Karpas-422 (cell line): ENCODE measurements at places on chromosomes 13 and 19. TPM values are rescaled to one million over a fixed set of nuclear protein-coding genes. Genes with fewer than 3 reads are reported as not detected.

The POLRMT gene
- 51.5 and 60.6 TPM in 2 replicates for total RNA-seq

- no peaks in the 10 kb centered on the region for H3K36me3 ChIP-seq
- H3K27ac ChIP-seq: no peak overlapping the region
- H3K4me3 ChIP-seq: no peak overlapping the region
- no peaks in the 10 kb centered on the region for H3K4me1 ChIP-seq
- H3K27me3 ChIP-seq: no peaks in the 10 kb centered on the region
- DNase-seq: no peak
Observed at GRCh38 chr19:5302396-5302795, 38.2 kb downstream of the PTPRS start.

GRCh38 chr13:46341112-46341711, 45.8 kb downstream of the RUBCNL start:
- no peak overlapping the region for H3K4me3 ChIP-seq
- H3K27ac ChIP-seq: no peak overlapping the region
- H3K4me1 ChIP-seq: no peaks in the 10 kb centered on the region

DNA sequence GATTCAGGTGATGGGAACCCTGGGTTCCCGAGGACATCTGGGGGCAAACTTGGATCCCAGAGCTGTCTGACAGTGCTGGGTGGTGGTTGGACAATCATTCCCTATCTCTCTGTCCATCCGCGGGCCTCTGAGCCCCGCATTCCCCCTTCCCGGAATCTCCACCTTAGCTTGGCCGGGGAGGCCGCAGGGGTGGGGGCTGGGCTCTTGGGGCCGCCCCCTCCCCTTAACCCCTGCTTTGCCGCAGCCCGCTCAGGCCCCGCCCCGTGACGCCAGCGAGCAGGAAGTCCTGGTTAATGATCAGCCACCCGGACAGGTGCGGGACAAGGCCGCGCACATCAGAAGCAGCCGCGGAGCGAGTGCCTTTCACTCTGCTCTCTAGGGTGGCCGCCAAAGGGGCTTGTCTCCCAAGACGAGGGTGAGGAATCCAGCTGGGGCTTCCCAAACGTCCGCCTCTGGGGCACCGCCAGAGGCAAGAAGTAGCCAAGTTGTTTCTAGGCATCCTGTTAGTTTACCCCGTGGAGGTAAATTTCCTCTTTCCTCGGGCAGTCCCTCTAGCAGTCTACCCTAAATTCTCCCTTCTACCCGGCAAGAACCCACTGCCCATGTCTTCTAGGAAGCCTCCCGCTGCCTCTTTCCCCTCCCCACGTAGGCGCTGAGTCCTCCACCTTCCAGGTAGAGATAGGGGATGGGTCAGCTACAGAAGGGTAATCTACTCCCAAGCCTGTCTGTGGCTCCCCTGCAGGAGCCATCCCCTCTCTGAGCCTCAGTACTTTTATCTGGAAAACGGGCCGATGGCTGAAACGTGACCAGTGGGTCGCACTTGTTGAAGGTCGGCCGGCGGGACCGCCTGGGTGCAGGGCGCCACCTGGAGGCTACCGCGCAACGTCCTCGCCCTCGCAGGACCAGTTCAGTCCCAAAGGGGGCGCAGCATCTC, 3.0 kb downstream of the IRF2BP1 start:
- no peaks in the 10 kb centered on the region; the same call in 1 of the 2 replicates for H3K36me3 ChIP-seq
- no peak overlapping the region for H3K27ac ChIP-seq
- H3K27me3 ChIP-seq: no peaks in the 10 kb centered on the region
- H3K4me3 ChIP-seq: no peak overlapping the region
- DNase-seq: peak; percentile 96

DNA sequence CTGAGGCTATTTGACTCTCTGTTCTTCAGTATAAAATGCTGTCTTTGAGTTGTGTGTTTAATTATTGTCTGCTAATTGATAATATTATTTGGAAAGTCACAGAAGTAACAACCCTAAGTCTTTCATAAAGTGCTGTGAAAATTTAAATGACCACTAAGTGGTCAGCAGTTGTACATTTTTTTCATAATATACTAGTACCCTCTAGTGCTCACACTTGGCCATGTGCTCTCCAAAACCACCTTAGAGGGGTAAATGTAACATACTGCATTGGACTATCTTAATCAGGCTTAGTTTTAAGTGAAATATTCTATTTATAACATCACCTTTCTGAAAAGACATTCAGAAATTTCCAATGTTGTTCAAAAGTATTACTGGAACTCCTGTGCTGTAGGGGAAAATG, 745.3 kb downstream of the GPC5 start:
- H3K4me3 ChIP-seq: no peak overlapping the region
- H3K27ac ChIP-seq: no peak overlapping the region
- no peak for DNase-seq
- no peaks in the 10 kb centered on the region for H3K27me3 ChIP-seq
- peaks cover 2% of the 10 kb centered on the region; the same call in 1 of the 2 replicates for H3K36me3 ChIP-seq

The ZFP36 gene
- 10.3 and 16.3 TPM in 2 replicates for total RNA-seq

DNA sequence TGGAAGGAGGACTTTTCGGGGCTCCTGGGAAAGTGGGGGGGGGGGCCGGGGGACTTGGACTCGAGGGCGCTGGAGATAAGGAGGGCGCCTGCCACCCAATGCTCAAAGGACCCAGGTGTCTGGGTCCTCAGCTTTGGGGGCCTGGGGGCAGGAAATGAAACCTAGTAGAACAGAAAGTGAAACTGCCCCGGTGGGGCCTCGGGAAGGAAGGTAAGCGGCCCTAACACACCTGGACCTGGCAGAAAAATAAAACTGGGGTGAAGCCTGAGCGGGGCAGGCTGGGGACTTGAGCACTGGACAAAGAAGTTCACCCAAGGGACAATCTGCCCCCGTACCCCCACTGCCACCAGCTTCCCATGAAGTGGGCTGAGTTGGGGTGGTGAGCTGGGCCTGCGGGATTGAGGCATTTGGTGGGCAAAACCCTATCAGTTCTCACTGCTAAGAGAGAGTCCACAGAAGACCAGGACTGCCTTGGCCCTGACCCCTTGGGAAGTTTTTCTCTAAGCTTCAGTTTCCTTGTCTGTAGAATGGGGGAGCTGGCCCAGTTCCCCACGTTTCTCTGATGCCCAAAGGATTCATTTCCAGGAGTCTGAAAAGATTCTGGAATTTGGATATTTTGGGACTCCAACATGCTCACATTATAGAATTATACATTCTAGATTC, 2.3 kb downstream of the PRKD2 start:
- H3K27ac ChIP-seq: peak overlapping the region; percentile 84
- no peaks in the 10 kb centered on the region for H3K27me3 ChIP-seq
- peak overlapping the region; percentile 75 for H3K4me3 ChIP-seq
- DNase-seq: peak; percentile 88

DNA sequence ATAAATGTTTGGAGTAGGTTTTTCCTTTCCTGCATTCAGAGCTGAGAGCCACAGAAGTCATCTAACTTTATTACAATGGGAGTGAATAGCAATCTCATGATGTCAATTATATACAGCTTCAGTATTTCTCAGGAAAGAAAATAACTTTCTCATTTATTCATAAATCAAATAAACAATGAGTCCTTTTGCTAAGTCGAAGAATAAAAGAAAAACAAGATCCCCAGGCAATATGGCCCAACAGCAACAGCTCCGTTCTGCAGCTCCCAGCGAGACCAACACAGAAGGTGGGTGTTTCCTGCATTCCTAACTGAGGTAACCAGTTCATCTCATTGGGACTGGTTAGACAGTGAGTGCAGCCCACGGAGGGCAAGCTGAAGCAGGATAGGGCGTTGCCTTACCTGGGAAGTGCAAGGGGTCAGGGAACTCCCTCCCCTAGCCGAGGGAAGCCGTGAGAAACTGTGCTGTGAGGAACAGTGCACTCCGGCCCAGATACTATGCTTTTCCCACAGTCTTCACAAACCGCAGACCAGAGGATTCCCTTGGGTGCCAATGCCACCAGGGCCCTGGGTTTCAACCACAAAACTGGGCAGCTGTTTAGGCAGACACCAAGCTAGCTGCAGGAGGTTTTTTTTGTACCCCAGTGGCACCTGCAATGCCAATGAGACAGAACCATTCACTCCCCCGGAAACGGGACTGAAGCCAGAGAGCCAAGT, 128.2 kb downstream of the SLITRK1 start:
- H3K27ac ChIP-seq: no peak overlapping the region
- H3K4me1 ChIP-seq: no peaks in the 10 kb centered on the region
- H3K36me3 ChIP-seq: no peaks in the 10 kb centered on the region

- H3K27me3 ChIP-seq: no peaks in the 10 kb centered on the region
- H3K27ac ChIP-seq: no peak overlapping the region
- H3K4me1 ChIP-seq: peaks cover 4% of the 10 kb centered on the region
- H3K4me3 ChIP-seq: no peak overlapping the region
- no peak for DNase-seq
Observed at GRCh38 chr13:64767054-64767453, 2463.1 kb downstream of the PCDH9 start.

The SLC17A7 gene
- 0.47 and 0.63 TPM in 2 replicates for total RNA-seq

DNA sequence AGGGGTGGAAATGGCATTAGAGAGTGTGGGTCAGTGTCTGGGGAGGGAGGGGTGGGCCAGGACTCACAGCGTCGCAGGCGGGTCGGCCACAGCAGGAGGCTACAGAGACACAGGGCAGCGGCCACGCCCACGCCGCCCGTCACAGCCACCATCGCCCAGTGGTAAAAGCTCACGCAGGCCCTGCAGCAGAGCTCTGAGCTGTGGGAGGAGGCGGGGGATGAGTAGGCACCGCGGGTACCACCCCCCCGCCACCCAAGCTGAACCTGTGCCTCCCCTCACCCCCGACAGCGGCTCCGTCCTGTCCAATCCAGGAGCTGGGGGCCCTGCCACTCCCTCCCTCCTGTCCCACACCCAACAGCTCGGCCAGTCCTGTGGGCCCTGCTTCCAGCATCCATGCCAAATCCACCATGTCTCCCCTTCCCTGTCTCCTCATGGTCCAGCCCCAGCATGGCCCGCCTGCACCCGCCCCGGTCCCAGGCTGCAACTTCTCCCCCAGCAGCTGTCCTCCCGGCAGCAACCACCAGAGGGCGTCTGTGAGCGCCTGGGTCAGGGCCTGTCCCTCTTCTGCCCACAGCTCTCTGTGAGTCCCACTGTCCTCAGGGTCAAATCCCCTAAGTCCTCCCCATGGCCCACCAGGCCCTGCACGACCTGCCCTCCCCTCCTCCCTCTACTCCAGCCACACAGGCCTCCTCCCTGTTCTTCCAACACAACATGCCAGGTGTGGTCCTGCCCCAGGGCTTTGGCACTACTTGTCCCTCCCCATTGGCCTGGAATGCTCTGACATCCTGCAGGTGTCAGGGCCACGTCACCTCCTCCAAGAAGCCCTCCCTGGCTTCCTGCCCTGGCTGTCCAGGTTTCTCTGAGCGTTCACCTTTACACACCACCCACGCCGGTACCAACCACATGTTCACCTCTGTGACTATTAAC, 6.0 kb downstream of the TEKTIP1 start:
- peak; percentile 86 for DNase-seq
- H3K36me3 ChIP-seq: no peaks in the 10 kb centered on the region
- no peak overlapping the region for H3K4me3 ChIP-seq
- H3K27me3 ChIP-seq: no peaks in the 10 kb centered on the region

The PEX11G gene
- 1.0 and 1.8 TPM in 2 replicates for total RNA-seq

DNA sequence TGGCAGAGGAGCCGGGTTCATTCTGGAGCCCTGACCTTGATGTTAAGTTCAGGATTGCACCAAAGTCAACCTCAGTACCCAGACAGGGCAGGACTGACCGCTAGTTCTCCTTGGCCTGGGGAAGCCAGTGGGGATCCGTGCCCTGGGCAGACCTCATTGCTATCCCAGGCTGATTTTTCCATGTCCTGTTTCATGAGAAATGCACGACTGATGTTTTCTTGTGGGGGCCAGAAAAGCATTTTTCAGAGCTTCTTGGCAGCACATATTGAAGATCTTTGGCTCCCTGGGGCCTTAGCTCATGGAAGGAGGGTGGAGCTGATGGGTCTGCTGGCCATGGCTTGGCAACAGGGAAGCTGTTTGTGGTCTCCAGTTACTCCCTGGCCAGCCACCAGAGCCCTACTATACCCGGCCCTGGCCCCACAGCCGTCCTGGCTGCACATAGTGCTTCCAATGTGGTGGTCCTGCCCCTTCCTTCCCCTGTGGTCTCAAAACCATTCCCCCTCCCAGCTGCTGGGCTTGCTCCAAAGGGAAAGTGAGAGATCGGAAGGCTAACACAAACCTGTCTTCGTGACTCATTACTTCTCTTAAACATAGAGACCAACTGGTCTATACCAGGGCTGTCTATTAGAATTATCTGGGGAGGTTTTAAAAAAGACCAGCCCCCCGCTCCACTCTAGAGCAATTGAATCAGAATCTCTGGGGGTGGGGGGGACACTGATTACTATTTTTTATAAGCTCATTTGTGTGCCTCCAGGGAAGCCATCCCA, 11.2 kb downstream of the IL17D start:
- no peak for DNase-seq
- no peak overlapping the region for H3K4me3 ChIP-seq
- peaks cover 5% of the 10 kb centered on the region; the same call in 1 of the 2 replicates for H3K4me1 ChIP-seq
- peaks cover 3% of the 10 kb centered on the region; the same call in 1 of the 2 replicates for H3K27me3 ChIP-seq
- no peak overlapping the region for H3K27ac ChIP-seq
- H3K36me3 ChIP-seq: no peaks in the 10 kb centered on the region
